ENCODE measurements at places on chromosomes 5 and 9.
A peak's percentile ranks its signal among the peaks of the same experiment; 100 is the strongest.

DNA sequence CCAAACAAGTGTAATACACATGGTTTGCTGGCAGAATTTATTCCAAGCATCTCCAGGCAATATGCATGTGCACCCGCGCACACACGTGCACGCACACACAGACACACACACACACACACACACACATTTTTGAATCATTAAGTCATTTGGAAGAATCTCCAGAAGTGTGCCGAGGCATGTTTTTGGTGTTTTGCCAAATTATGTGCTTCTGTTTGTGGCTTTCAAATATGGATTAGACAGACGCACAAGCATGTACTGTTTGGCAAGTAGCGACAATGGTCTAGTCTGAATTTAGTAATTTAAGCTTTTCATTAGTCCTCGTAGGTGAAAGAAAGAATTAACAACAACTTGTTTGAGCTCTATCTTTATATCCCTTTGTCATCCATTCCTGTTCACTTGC is 36.7 kb downstream of the NFIB start:
- no peak overlapping the region for H3K4me3 ChIP-seq
- H3K27ac ChIP-seq, result no peak overlapping the region
- H3K27me3 ChIP-seq, result no peaks in the 10 kb centered on the region
- DNase-seq, result no peak
- peaks cover 20% of the 10 kb centered on the region for H3K4me1 ChIP-seq

- H3K27me3 ChIP-seq, result no peaks in the 10 kb centered on the region
- DNase-seq, result peak; percentile 54
- no peaks in the 10 kb centered on the region for H3K4me1 ChIP-seq
- H3K27ac ChIP-seq, result no peak overlapping the region
These were observed 48.0 kb upstream of the CAST start for GRCh38 chr5:96614110-96614691.

DNA sequence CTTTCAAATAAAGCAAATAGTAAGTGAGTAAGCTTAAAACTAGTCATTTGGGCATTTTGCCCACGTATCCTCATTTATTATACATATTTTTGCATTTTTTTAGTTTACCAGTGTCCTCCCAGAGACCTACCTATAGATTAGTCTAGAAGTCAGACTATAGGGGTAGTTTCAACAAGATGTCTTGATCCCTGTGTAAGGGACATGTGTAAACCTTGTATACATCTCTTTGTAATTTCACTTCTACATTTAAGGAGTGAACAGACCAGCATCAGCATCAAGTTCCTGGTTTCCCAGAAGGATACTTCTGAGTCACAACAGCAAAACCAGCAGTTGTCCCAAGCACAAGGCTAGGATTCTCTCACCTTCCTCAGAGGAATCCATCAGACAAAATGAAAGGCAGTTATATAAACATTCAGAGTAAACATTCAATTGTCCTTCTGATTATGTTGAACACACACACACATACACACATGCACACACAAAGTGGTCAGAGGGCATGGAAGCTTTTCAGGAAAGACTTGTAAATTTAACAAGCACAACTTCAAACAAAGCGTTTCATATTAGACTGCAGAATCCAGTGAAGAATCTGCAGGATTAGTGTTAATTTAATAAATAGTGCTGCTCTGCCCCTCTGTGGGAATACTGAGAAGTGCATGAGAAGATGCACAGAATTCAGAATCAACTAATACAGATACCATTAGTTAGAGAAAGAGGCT is 55.4 kb downstream of the HINT1 start:
- no peak overlapping the region for H3K4me3 ChIP-seq
- no peak overlapping the region for H3K27ac ChIP-seq
- no peaks in the 10 kb centered on the region for H3K36me3 ChIP-seq
- no peaks in the 10 kb centered on the region for H3K4me1 ChIP-seq

GRCh38 chr5:9861666-9862256 is 231.6 kb upstream of the TAS2R1 start:
- H3K36me3 ChIP-seq, result no peaks in the 10 kb centered on the region
- no peak for DNase-seq
- H3K4me3 ChIP-seq, result no peak overlapping the region
- no peaks in the 10 kb centered on the region for H3K27me3 ChIP-seq
- H3K27ac ChIP-seq, result no peak overlapping the region

Measured in H1 (cell line).